Mesothelial cell of epicardium (in vitro differentiated cells): ENCODE measurements at places on chromosomes 2 and 18. TPM values are rescaled to one million over a fixed set of nuclear protein-coding genes. Genes with fewer than 3 reads are reported as not detected.

The KCNG2 gene
- total RNA-seq, result 0.14 TPM in 1 of 3 replicates, not detected in the others

- DNase-seq, result no peak
Measured at GRCh38 chr18:2883076-2883735, 36.4 kb downstream of the EMILIN2 start.

DNA sequence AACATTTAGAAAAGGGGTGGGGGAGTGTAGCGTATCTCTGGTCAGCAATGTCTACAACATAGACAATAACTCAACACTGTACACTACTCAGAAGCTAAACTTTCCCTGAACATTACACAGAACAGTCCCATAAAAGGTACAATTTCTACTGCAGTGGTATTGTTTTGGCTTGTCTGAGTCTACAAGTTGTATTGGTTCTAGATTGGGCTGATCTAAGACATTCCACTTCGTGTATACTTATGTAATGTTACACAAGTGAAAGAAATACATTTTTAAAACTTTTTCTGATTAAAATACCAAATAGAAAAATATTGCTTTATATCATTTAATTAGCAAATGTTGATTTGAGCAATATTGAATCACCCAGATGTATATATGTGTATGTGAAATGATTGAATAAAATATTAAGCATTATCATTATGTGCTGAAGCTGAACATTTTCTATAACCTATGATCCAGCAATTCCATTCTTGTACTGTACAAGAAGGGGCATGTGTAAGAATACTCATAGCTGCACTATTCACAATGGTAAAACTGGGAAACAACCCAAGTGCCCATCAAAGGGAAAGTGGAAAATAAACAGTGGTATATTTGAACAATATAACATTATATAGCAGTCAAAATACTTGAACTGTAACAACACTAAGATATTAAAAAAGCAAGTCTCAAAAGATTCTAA lies 52.4 kb downstream of the VSNL1 start:
- DNase-seq, result no peak

DNA sequence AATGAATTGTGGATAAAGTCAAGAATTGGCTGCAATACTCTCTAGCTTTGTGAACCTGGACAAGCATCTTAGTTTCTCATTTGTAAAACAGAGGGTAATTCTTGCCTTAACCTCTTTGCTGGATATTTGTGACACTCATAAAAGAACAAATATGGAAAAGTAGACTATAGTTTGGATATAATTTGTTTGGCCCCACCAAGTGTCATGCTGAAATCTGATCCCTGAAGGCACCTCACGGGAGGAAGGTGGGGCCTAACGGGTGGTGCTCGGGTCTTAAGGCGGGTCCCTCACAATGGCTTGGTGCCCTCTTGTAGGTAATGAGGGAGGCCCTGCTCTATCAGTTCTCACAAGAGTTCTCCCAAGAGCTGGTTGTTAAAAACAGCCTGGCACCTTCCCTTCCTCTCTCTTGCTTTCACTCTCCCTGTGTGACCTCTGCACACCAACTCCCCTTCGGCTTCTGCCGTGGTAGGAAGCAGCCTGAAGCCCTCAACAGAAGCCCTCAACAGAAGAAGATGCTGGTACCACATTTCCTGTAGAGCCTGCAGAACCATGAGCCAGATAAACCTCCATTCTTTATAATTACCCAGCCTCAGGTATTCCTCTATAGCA lies 37.4 kb downstream of the ARL4C start:
- DNase-seq, result no peak

DNA sequence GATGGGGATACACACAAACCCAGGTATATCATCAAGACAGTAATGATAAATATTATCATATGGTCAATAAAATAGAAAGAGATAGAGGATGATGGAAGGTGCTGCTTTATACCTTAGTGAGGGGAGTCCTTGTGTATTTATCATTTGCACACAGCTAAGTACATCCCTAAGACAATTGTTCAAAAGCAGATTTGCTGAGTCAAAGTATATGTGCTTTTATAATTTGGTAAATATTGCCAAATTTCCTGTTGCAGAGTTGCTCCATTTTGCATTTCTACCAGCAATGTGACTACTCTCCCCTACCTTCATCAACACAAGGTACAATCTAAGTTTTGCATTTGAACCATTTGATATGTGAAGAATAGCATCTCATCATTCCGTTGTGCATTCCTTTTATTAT lies 22.6 kb upstream of the PLEK start:
- no peak for DNase-seq
